ENCODE measurements at places on chromosomes 5 and 9.

DNA sequence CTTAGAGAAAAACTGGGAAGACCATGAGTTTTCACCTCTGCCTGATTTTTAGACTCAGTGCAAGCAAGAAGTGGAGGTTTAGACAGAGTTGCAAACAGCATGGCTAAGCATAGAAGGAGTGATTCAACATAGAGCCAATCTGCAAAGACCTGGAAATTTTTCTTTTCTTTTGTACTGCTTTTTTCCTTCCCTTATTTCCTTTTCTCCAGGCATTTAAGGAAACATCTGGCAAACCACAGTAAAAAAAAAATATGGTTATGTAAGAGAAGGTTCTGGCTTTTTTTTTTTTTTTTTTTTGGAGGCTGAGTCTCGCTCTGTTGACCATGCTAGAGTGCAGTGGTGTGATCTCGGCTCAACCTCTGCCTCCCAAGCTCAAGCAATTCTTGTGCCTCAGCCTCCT is 16.6 kb upstream of the DCAF12 start:
- DNase-seq: no peak

DNA sequence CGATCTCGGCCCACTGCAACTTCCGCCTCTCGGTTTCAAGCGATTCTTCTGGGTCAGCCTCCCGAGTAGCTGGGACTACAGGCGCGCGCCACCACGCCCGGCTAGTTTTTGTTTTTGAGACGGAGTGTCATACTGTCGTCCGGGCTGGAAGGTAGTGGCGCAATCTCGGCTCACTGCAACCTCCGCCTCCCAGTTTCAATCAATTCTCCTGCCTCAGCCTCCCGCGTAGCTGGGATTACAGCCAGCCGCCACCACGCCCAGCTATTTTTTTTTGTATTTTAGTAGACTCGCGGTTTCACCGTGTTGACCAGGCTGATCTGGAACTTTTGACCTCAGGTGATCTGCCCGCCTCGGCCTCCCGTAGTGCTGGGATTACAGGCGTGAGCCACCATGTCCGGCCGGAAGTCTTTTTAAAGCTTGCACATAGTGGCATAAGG is 1.2 kb downstream of the SMC5 start:
- no peak for DNase-seq

DNA sequence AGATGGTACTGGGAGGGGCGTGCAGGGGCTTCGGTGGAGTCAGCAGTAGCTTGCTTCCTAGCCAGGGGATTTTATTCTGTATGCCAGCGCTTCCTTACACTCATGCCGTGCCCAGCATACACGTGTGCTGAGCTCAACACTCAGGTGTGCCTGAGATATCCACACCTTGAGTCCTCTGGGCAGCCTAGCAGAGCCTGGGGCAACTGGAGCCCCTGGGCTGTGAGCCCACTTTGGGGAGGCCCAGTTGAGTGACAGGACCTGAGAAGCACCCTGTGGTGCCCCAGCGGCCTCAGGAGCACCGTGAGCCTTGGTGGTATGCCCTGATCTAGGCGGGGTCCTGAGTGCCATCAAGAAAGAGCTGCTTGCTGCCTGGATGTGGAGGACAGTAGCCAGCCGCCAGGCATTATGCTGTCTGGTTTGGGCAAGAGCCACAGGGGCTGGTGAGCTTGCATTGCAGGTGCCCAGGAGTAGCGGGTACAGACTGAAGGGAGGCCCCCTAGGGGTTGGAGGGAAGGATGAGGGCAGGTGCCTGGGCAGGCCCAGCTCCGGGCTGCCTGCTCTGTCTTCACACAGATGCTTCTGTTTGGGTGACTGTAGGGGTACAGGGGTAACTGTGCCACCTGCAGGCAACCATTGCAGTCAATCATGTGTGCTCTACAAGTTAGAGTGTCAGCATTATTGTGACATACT is 42.9 kb downstream of the BNIP1 start:
- DNase-seq: no peak

DNA sequence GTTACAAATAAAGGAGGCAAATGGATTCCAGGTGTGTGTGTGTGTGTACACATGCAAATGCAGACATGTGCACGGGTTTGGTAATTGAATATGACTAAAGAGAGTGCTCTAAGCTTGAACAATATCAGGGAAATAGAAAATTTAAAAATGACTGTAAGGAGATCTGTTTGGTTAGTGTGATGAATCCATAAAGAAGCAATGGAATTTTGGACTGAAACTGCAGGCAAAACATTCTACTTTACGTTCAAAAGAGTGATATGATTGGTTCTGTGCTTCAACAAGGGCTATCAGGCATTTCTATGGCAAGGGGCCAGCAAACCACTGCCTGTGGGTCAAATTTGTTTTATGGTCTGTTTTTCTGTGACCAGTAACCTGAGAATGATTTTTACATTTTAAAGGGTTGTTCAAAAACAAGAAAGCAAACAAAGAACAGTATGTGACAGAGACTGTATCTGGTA is 332.8 kb upstream of the KLF9 start:
- no peak for DNase-seq

DNA sequence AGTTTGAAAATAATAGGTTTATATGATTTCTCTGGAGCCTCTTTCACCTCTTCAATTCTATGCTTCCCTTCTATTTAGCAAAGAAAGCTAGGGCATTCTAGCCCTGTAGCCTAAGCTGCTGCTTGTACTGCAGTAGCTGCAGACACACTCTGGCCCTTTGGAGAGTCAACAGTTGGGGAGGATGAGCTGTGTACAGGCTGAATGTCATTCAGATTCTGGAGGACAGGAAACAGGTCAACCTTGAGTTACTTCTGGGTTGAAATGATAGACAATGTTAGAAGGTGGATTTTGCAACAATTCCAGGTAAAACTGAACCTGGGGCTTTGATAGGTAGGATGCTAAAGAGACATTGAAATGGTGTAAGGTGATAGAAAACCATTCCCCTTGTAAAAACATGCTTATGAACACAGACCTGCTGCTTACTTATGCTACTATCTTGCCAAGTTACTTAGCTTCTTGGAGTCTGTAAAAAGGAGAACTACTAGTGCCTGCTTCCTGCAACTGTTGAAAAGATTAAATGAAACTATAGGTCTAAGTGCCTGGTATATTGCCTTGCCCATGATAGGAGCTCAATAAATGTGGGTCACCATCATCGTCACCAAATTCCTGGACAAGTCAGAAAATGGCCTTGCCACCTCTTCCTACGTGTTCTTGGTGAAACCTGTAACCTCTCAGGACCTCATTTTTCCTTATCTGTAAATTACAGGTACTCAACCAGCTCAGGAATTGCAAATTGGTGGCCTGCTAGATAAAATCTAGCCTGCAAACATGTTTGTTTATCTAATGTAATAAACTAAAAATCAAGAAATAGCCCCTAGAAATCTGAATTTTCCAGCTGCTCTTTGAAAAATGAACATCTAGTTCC is 83.7 kb downstream of the GALNT10 start:
- DNase-seq: no peak

DNA sequence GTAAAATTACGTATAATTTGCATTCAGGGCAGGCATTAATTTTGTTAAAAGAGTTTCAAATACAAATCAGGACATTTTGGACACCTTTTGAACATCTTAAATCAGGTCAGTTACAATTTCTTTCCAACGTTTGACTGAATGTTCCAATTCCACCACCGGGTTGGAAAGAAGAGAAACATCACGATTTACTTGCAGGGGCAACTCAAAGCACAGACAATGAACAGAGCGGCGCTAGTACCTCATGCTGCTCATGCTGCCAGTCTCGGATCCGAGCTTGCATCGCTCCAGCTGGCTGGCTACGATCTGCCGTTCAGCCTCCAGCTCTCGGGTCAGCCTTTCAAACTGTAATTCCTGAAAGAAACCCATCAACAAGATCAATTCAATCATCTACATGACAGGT is 339.5 kb downstream of the CTNND2 start:
- DNase-seq: no peak

GRCh38 chr5:139799359-139799758 is 3.8 kb downstream of the PSD2 start:
- no peak for DNase-seq

GRCh38 chr9:115972843-115973595 is 180.6 kb upstream of the PAPPA start:
- DNase-seq: no peak

DNA sequence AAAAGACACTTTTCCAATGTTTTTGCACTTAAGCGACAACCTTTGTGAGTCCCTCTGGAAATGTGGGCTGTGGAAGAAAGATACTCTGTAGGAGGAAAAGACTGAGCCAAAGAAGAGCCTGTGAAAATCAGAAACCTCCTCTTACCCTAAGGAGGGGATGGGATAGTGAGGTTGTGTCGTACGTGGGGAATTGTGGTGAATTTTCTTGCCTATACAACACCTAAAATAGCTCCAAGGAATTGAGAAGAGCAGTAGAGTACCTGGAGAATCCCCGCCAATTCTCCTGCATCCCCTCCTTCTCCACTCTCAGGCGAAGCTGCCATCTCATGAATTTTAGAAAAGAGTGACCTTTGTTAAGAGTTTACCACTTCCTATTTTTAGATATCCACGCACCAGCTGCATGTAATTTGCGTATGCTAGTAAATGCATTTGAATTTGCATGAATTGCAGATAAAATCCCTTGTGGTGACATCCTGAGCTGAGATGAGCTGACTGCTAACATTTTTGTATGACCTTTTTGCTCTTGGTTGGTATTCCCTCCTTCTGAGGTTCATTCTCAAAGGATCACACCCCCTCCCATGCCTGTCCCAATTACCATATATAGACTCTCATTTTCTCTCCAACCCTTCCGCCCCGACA is 147.2 kb downstream of the PCSK5 start:
- no peak for DNase-seq

DNA sequence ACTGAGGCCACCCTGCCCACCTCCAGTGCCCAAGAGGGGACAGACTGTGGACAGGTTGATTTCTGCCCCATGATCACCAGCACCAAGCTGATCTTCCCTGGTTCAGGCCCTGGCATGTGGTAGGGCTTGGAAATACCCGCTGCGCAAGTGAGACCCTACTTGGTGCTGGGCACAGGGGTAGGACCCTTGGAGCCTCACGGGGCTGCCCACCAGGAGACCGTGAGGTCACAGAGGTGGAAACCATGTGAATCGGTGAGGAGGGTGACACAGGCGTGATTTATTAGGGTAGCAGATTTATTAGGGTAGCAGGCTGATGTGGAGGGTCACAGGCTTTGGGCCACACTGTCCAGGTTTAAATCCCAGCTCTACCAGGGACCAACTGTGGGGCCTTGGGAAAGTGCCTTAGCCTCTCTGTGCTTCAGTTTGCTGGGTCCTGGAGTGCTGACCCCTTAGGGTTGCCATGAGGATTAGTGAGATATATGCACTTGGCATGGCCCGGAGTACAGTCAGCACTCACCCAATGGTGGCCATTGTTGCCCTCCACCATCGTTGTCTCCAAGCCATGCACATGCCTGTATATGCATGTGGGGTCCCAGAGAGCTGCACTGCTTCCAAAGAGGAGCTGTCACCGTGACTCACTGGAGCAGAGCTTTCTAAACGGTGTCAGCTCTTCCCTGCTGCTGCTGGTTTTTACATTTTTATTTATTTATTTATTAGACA is 20.9 kb upstream of the DUSP1 start:
- DNase-seq: no peak

GRCh38 chr5:18607570-18607969 is 973.3 kb downstream of the TAF11L14 start:
- no peak for DNase-seq

GRCh38 chr5:173016598-173017046 is 33.1 kb downstream of the ATP6V0E1 start:
- no peak for DNase-seq

DNA sequence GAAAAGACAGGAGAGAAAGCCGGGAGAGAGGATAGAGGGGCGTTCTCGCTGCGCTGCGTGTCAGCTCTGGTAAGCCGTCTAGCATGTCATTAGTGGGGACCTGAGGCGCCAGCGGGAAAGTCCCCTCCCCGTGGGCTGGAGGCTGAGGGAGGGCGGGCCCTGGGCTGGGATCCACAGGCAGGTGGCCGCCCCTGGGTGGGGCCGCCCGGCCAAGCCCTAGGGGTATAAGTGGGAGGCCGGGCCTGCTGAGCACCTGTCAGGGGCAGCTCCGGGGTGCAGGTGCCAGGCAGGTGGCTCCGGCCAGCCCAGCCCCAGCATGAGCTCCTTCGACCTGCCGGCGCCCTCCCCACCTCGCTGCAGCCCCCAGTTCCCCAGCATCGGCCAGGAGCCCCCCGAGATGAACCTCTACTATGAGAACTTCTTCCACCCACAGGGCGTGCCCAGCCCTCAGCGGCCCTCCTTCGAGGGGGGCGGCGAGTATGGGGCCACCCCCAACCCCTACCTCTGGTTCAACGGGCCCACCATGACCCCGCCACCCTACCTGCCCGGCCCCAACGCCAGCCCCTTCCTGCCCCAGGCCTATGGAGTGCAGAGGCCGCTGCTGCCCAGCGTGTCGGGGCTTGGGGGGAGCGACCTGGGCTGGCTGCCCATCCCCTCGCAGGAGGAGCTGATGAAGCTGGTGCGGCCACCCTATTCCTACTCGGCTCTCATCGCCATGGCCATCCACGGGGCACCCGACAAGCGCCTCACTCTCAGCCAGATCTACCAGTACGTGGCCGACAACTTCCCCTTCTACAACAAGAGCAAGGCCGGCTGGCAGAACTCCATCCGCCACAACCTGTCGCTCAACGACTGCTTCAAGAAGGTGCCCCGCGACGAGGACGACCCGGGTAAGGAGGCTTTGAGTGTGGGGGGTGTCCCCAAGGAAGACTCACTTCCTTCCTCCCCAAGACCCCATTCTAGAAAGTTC is at the start of gene FOXI1:
Gene FOXI1 (plus strand): TSS at position 256 of the 970 bp plus-strand sequence. CDS start 61 bp downstream, at position 317.
- DNase-seq: peak; percentile 10

DNA sequence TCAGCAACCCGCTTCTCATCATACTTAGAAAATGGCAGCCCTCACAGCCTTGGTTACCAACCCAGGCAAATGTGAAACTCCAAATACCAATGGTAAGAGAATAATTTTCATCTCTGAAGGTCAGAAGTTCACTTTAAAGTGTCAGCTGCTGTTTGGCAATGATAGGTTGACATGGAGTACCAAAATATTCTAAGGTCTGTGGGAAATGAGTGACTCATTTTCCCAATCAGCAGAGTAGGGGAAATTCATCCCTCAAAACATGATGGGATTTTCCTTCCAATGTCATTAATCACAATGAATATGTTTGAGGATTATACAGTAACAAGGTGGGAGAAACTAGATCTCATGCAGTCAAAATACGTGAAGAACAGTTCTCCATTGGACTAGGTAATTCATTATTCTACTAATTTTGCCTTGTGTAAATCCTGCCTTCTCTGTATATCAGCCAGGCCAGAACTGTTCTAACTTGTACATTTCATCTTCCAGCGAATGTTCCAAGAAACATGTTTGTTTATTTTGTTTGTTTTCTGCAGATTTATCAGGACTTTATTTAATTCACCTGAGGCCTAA is 53.1 kb upstream of the ERBIN start:
- DNase-seq: no peak

- DNase-seq: peak; percentile 20
Observed at GRCh38 chr5:136042665-136043121, 13.9 kb downstream of the TGFBI start.

DNA sequence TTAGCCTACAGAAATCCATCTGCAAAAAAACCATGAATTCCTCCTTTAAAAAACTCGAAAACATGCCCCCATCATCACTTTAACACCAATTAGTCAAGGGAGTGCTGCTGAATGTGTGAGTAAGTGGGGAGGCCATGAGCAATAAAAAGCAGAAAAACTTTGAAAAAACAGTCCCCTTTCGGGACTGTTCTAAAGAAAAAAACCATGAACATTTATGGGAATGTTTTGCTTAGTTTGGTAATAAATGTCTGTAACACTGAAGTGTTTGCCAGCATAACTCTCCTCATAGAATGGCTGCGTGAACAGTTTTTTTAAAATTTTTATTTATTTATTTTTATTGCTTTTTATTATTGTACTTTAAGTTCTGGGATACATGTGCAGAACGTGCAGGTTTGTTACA is 99.4 kb upstream of the TARS1 start:
- DNase-seq: no peak

- DNase-seq: no peak
Observed at GRCh38 chr9:108525186-108525585, 330.6 kb downstream of the ACTL7B start.
